ENCODE measurements at places on chromosomes 1 and 21. TPM values are rescaled to one million over a fixed set of nuclear protein-coding genes. Genes with fewer than 3 reads are reported as not detected.

- no peak for DNase-seq
Measured at GRCh38 chr1:28196330-28196729, 19.8 kb upstream of the PTAFR start.

MXRA8 gene
- total RNA-seq = 367 TPM

DNA sequence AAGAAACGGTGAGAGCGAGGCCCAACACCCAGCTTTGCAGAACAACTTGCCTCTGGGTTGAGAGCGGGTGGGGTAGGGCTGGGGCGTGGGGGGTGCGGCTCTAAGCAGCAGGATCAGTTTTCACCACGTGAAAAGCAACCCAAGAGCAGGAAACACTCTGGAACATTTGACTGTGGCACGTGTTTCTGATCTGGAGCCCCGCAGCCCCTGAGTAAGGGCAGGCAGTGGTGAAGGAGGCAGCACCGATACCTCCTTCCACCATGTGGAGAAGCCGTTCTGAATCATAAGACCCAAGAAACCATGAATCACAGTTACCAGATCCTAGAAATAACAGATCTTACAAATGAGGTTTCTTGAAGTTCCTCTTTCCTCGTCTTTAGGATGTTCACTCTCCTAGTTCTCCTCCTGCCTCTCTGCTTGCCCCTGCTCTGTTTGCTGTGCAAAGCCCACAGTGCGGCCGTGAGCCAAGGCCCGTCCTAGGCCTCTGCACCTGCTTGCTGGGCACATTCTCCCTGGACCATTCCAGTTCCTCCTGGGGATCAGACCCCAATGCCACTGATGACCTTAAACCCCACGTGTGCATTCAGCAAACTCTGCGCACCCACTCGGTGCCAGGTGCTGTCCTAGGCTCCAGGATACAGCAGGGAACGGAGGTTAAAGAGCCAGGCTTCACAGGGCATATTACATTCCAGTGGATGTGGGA lies 31.9 kb downstream of the SLC1A7 start:
- DNase-seq = peak; percentile 72

- peak; percentile 62 for DNase-seq
Measured at GRCh38 chr1:63327417-63328054, 5.2 kb downstream of the FOXD3 start.

BTG2 gene
- 18.2 TPM for total RNA-seq

DNA sequence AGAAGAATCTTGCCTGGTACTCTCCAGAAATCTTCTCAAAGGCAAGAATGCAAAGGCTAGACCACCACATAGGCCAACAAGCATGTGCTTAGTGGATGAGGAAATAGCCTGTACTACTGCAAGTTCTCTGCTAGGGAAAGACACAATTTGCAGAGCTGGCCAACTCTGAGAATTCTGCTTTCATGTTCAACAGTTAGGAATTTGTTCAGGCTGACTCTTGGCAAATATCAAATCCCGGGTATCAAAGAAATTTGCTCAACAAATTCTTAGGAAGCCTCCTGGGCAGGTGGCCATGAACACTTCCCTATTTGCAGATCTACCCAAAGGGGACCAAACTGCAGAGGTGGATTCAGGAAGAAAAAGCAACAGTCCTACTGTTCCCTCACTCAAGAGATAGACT lies 15.0 kb upstream of the H3-3A start:
- peak; percentile 94 for DNase-seq

GRCh38 chr21:45637883-45638282 lies 5.6 kb upstream of the PCBP3 start:
- no peak for DNase-seq

- DNase-seq = peak; percentile 46
Measured at GRCh38 chr1:156102633-156103511, 11.6 kb upstream of the LMNA start.

DNA sequence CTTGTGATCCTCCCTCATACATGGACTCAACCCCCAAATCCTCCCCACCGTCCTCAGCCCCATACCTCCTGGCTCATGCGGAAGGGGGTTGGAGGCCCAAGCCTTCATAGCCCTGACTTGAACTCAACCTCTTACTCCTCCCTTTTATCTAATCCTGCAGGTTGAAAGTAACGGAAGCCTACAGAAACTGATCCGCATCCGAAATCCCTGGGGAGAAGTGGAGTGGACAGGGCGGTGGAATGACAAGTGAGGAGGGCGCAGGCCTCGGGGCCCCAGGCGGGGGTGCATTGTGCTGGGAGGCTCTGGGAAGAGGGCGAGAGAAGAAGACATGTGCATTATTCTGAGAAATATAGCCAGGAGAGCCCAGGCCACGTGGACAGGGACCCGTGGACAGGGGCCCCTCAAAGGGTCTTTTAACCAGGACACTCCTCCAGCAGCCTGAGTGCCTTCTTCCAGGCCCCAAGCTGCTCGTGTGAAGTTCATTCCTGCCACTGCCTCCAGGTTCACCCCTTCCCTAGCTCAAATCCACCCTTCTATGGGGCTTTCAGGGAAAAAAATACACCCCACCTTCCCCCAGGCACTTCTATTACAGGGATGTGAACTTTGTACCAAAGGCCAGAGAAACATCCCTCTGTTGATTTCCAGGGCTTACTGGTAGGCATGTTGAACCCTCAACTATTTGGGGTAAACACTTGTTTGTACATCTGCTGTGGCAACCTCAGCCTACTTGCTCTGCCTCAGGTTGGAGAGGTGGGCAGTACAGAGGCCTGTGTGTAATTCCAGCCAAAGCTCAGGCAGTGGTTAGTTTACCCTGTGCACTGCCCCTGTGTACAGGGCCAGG lies 38.6 kb downstream of the CAPN2 start:
- DNase-seq = no peak

DNA sequence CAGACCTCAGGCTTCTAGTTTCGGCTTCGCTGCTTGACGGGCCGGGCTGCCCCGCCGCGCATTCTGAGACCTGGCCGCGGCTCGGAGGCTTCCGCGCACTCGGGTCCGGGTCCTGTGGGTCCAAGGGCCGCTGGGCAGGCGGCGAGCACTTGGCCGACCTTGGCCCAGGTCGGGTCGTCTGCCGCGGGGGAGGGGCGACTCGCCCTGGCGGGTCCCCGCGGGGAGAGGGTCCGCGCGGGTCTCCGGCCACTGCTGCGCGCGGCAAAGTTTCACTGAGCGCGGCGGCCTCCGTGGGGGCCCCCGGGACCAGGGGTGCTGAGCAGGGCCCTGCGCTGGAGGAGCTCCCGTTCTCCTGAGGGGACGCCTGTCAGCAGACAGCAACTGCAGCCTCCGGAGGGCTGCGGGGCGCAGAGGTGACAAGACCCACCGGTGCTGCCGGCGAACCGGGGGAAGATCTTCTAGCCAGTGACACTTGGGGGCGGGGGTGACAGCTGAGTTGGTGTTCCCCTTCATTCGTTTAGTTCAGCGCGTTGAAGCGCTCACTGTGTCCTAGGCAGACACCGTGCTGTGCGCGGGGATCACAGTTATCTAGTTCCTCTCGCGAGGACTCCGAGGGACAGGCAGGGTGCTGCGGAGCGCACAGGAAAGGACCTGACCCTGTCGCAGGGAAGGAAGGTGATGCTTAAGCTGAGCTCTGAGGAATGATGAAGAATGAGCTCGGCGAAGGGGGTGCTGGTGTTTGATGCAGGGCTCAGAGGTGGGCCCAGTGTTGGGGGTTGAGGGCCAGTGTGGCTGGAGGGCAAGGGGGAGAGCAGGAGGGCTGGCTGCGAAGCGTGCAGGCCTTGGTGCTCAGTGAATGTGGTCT lies 725 bp downstream of the MTFR1L start:
- DNase-seq = peak; percentile 57

DNA sequence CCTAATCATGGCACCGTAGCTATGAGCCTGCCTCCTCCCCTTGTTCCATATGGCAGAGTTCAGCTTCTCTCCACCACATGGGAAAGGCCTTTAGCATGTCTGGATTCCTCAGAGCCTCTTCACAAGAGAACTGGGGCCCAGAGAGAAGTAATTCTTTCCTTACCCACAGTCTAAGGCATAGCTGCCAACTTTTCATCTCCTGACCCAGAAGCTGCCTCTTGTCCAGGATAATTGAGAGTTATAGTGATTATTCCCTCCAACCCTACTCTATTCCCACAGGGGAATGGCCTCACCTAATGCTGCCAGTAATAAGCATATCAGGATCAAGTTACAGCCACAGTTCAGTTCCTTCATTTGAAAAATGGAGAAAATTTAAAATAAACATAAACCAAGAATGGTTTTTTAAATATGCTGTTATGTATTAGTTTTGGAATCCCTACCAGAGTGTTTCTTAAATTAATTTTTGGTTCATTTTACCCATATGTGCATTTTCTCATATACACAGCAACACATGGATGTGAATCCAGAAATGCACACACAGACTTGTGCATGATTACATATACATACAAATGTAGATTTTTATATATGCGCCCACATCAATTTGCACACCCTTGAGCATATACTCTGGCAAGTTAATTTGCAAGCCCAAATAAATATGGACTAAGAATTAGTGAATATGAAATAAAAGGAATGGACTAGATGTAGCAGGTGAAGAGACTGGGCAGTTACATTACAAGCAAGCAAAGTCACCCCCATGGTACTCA lies 63.9 kb upstream of the WARS2 start:
- DNase-seq = no peak

- DNase-seq = no peak
Measured at GRCh38 chr1:5098981-5099385, 444.6 kb downstream of the AJAP1 start.

GRCh38 chr1:53473463-53473862 lies 14.3 kb downstream of the DMRTB1 start:
- DNase-seq = no peak

KIF21B gene
- not detected for total RNA-seq

DNA sequence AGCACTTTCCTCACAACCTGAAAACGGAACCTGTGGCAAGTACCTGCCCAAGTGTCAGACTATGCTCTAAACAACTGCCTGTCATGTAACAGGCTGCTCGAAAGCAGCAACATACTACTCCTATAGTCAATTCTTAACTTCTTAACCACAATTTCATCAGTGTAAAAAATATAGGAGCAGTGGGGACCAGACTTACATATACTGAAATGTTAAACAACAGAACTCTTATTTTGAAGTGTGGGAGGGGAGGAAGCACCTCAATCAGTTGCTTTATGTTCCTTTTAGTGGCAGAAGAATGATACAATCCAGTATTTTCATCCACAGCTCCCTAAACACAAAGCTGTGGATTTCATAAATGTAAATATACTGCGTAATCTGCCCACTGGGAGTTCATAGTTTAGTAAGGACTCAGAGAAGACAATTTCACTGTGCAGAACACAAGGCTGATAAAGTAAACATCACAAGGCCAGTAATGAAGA lies 44.2 kb downstream of the WLS start:
- no peak for DNase-seq

GRCh38 chr1:200314085-200314750 lies 95.6 kb downstream of the ZNF281 start:
- DNase-seq = peak; percentile 72

LMX1A gene
- total RNA-seq = not detected

TMEM125 gene
- not detected for total RNA-seq

DNA sequence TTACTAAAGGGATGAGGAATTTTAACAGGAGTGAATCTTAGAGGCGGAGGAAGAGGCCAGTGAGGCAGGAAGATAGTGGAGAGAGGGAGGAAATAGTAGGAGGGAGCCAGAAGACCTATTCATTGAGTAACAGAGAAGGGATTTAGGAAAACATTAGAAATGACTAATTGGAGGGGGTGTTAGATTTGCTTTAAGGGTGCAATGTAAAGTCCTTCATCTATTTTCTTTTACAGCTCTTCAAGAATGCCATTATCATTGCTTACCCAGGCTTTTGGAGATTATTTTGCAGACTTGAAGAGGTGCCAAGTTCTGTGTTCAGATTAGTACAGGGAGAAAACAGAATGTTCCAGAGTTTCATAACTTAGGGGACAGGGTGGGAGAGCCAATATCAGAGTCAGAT lies 33.8 kb downstream of the OR10J1 start:
- DNase-seq = no peak

CNN3 gene
- total RNA-seq = 318 TPM

PDZK1 gene
- total RNA-seq = not detected

GBP2 gene
- total RNA-seq = 19.8 TPM

GRCh38 chr1:213569816-213570150 lies 418.0 kb upstream of the PROX1 start:
- no peak for DNase-seq

DNA sequence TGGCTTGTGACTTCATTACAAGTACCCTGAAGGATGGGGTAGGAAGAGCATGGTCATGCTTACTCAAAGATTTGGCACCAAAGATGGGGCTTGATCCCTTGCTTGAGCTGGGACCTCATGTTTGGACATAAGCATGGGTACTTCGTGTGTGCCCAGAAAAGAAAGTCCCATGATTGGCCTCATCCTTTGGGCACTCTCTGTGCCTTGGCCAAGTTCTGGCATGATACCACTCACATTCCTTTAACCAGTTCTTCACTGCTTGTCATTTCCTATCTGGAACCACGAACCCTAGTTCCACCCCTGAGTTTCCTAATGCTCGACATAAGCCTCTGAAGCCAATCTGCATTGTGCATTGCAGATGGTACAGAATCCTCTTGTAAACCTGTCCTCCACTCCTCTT lies 107.0 kb downstream of the NAV1 start:
- DNase-seq = no peak

CELA2B gene
- total RNA-seq = not detected
